ENCODE measurements at places on chromosomes 7 and 10. TPM values are rescaled to one million over a fixed set of nuclear protein-coding genes. Genes with fewer than 3 reads are reported as not detected.

GRCh38 chr10:100357059-100357858 is 10.2 kb downstream of the SCD start:
- DNase-seq = no peak

DNA sequence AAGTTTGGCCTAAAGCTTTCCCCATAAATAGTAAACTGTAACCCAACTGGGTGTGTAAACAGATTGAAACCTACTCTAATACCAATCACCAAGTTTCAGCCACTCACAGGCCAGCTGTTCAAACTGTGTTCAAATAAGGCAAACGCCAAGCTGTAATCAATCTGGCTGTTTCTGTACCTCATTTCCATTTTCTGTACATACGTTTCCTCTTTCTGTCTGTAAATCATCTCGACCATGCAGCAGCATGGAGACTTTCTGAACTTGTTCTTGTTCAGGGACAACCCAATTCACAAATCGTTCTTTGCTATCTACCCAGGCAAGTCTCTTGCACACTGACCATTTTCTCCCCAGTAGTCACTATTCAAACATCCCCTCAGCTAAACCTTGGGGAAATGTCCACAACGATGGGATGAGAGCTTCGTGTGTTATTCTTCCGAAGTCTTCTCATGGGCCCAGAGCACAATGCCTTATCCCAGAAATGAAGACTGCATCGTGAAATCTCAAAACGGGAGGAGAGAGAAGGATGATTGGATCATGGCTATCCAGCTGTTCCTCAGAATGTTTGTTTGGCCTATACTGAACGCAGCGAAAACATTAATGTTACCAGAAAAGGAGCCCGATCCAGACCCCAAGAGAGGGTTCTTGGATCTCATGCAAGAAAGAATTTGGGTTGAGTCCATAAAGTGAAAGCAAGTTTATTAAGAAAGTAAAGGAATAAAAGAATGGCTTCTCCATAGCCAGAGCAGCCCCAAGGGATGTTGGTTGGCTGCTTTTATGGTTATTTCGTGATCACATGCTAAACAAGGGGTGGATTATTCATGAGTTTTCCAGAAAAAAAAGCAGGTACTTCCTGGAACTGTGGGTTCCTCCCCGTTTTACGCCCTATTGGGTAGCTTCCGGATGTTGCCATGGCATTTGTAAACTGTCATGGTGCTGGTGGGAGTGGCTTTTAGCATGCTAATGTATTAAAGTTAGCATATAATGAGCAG is 86.2 kb downstream of the SLC16A9 start:
- DNase-seq = no peak

DNA sequence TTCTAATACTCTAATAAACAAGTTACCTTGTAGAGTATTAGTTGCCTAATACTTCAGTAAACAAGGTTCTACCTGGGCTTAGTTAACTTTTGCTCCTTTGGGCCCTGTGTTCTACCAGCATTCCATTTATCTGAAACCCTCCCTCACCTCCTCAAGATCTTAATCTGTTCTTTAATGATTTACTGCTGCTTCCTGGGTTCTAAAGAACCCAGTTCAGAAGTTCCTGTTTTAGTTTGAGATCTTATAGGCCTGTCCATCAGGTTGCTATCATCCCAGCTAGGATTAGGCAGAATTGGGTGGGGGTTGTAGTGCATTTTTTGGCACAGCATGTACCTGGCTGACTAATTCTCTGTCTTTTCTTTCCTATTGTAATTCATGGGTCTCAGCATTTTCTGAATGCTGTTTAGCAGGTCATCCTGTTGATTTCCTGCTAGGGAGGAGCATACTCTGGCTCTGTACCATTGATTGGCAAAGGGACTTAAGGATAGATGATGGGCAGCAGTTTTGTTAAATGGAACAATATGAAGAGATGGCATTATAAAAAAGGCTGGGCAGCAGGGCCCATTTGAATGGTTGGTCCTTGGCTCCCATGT is 53.7 kb upstream of the TMEM248 start:
- no peak for DNase-seq

DNA sequence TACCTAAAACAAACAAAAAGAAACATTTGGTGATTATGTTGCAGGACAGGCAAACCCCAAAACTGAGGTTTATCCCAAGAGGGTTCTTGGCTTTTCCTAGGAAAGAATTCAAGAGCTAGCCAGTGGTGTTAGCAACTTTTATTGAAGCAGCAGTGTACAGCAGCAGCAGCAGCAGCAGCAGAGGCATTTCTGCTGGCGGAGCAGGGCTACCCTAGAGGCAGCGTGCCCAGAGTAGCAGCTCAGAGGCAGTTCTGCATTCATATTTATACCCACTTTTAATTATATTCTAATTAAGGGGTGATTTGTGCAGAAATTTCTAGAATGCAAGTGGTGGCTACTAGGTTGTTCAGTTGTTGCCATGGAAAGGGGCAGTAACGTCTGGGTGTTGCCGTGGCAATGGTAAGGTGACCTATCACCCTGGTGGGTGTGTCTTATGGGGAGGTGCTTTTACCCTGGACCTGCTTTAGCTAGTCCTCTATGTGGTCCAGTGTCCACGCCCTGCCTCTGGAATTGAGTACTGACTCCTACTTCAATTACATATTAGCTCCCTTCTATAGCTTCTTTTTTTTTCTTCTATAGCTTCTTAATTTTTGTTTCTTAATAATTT is 53.9 kb downstream of the VCL start:
- no peak for DNase-seq

- peak; percentile 69 for DNase-seq
Observed at GRCh38 chr7:3194501-3195141, 106.4 kb upstream of the SDK1 start.

DNA sequence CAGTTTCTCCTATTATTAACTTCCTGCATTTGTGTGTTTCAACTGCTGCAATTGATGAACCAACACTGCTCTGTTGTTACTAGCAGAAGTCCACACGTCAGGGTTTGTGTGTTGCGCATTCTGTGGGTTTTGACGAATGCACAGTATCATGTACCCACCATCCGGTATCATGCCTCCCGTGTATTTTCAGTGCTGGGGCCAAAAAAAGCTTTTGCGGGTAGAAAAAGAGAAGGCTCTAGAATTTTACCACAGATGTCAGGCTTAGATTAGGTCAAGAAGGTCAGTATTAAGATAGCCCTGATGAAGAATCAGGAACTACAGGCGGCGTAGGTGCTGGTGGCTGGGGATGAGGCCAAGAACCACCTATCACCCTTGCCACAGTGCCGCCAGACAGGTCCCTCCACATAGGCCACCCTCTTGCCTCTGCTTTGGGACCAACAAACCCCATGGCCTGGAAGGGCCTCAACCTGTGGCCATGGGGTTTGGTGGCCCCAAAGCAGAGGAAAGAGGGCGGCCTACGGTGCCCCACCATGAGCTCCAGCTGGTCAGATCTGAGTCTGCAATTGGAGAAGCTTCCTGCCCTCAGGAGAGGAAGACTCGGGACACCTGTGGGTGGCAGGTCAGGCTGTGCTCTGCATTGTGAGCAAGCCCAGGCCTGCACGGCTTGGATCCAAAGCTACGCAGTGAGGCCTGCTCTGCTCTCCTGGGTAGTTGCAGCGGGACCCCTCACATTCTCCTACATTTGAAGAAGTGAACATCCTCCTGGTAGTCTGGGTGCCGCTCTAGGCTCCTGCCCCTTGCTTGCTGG is 71.9 kb downstream of the MKI67 start:
- DNase-seq = no peak

DNA sequence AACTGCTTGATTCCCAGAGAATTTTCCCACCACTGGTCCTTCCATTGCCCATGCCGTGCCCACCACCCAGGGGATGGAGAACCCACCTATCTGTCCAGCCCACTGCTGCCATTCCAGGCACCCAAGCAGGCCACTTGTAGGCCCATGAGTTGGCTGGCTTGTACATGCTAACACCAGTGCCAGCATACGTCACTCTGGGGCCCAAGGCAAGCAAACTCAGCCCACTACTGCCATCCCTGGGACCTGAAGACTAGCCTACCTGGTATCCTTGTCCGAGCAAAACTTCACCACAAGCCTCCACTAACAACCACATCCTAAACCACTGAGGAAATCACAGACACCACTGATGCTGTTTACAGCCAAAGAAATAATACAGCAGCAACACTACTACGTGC is 44.7 kb upstream of the CDK6 start:
- no peak for DNase-seq

GRCh38 chr10:102645388-102645740 is 1.1 kb downstream of the TRIM8 start:
- no peak for DNase-seq

DNA sequence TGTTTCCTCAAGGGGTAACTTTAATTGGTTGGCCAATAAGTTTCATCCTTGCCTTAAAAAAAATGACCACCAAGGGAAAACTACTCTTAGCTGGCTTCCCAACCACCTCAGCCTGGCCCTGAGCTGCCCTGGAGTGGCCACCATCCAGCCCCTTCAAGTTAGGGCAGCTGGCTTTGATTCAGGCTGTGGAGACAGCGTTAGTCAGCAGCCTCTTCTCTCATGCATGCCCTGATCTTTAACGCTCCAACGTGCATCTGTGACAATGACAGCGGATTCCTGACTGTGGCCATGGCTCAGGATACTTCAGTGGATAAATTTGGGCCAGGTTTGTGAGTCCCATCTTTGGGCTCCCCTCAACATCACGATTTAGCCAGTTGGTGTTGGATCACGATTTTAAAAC is 111.6 kb downstream of the RBM20 start:
- DNase-seq = no peak

- DNase-seq = no peak
Observed at GRCh38 chr7:43671521-43671920, 57.8 kb downstream of the COA1 start.

DNA sequence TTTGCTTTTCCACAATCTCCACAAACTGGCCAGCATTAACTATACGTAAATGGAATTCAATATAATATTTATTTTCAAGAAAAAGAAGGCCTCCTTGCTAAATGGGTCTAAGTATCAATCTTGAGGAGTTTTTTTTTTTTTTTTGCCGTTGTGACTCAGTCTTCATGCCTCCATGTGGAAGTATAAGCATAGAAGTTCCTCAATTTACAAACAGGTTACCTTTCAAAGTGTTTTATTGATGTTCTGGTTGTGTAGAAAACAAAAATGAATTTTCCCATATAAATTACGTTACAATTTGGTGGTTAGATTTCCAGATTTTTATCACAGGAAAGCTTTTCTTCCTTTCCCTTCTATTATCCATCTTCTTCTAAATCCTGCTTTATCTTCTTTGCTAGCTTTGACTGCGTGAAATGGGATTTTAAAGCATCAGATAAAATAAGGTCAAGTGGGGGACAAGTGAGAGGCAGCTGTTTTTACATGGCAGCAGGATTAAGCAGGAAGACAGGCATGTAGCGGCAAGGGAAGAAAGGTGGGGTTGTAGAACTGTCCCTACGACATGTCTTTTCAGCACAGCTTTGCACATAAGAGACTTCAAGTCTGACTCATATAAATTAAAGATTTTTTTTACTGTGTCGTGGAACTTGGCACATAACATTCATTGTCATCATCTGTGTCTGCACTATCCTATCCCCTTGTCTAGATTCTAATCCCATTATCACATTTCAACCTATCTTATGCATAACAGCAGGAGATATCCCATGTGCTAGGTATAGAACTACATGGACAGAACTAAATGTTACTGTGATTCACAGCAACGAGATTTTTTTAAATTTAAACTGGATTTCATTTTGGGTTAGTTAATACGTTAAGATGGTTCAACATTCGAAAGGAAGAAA is 135.3 kb upstream of the FAM3C start:
- no peak for DNase-seq

DNA sequence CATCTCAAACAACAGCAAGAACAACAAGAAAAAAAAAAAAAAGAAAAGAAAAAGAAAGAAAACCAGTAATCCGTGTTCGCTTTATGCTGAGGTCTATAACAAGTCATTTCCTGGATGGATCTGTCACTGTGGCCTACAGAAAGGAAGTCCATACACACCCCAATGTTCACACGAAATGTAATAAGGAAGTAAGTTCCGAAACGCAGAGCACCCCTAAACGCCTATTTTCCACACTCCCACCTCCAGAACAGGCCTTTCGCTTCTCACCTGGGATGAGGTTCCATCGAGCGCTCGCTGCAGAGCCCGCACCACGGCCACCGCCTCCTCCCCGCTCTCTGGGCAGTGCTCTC is 735 bp downstream of the ZNF394 start:
- DNase-seq = no peak

GRCh38 chr7:66668677-66669076 is 40.0 kb downstream of the KCTD7 start:
- no peak for DNase-seq

GRCh38 chr7:103343758-103344452 is 662 bp downstream of the DNAJC2 start:
- no peak for DNase-seq

DNA sequence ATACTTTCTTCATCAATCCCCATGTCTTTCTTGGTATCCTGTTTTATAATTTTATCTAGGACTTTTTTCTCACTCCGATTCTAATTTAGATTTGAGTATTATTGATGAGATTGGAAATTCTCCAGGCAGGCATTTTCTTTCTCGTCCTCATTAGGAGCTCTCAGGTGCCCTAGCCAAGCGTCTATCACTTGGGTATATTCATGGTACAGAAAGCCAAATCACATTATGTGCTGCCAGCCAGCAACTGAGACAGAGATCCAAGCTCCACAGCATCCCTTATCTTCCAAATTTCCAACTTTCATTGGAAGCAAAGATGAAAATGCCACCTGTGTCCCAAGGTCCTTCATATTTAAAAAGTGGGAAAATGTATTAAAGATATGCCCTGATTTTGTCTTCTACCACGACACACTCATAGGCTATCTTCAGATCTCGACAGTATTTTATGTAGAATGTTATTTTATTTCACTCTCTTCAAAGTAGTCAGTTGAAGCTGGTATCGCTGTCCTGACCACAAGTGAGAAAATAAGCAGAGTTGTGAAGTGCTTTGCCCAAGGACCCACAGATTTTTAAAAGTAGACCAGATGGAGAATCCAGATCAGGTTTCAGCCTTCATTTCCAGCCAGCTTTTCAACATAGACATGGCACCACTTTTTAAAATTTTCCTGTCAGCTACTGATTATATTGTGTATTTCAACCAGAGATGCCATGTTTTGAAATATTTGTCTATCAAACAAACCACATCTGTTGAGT is 773.4 kb downstream of the CNTNAP2 start:
- DNase-seq = no peak

DNA sequence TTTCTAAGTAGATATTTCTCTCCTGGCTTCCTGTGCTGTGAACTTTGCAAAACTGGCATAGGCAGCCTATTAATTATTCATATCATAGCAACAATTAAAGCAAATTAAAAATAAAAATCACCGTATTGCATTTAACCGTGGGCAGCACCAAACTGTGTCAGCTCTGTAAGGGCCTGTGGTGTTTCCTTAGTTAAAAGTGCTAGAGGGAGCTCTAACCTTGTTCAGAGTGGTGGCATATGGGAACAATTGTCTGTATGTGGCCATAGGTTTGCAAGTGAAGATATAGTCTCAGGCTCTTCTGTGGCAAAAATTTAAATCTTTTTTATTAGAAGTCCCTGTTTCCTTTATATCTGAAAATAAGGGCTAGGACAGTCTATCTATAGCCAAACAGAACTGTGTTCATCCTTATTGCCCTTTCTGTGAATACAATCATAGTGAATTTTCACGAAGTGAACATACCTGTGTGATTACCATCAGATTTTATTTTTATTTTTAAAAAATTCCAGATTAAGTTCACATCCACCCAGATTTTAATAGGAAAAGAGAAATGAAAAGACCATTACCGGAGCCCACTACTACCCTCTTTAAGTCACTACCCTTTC is 92.6 kb downstream of the POLL start:
- no peak for DNase-seq

ERVW-1 gene
- not detected for total RNA-seq

GARIN1A gene
- 1.1 TPM for total RNA-seq

IDI2 gene
- total RNA-seq = not detected

HMX2 gene
- total RNA-seq = not detected

RAMP3 gene
- 6.6 TPM for total RNA-seq

SMKR1 gene
- 0.54 TPM for total RNA-seq

POU6F2 gene
- total RNA-seq = 0.61 TPM

DMBT1 gene
- total RNA-seq = not detected

KIAA1549 gene
- total RNA-seq = 1.3 TPM
